GDM1 (cell line): ENCODE measurements at places on chromosomes 5 and 9.

DNA sequence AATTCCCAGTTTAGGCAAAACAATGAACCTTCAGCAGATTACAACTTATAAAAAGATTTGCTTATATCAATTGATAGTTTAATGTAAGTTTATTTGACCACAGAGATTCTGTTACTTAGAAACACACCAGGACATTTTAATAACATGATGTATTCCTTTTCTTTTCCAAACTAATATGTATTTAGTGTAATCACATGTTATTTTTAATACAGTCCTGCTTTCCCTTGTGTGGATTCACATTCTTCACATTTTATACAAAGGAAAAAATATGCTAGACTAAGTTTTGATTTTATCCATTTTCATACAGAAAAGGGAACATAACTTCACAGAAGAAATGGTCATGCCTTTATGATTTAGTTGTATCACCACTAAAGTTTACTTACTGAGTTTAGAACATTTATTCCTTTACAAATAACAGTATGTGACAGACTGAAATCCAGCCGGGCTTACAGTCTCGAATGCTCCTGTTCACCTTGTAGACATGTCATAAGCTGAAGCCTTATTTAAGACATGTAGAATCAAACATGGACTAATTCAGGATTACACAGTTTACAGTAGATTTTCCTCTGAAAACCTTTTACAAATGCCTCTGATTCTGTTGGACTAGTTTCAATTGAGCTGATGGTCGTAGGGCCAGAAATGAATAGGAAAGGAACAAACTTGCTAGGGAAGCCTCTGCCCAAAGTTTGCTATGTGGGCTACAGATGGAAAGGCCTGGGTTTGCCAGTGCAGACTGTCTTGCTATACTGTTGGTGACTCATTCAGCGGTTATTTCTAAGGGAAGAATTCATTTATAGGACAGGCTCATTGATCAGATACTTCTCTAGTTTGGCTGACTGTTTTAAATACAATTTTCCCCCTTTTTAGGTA, 6.6 kb upstream of the ASPN start:
- DNase-seq, result no peak

GRCh38 chr9:107335331-107335730, 52.3 kb downstream of the RAD23B start:
- no peak for DNase-seq

- no peak for DNase-seq
Observed at GRCh38 chr5:45623832-45624231, 72.3 kb downstream of the HCN1 start.

DNA sequence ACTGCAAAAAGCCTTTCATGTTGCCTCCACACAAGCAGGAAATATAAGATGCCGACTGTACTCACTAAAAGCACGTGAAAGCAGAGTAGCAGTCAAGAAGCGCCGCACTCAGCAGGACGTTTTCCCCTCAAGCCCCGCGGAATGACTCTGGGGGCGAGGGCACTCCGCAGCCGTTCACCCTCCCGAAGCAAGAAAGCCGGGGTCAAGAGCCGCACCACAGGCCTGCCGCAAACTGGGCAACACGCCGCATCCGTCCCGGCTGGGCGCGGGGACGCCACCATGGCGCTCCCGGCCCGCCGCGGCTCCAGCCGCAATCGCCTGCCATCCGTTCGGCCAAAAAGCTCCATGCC, 364 bp downstream of the RPS6 start:
- no peak for DNase-seq
